ENCODE measurements at places on chromosomes 7 and 10.

GRCh38 chr10:33917069-33917780 lies 582.8 kb upstream of the NRP1 start:
- no peak for DNase-seq

GRCh38 chr10:67608001-67608400 lies 88.0 kb downstream of the CTNNA3 start:
- no peak for DNase-seq

GRCh38 chr10:111984057-111984456 lies 199.5 kb downstream of the GPAM start:
- DNase-seq, result no peak

DNA sequence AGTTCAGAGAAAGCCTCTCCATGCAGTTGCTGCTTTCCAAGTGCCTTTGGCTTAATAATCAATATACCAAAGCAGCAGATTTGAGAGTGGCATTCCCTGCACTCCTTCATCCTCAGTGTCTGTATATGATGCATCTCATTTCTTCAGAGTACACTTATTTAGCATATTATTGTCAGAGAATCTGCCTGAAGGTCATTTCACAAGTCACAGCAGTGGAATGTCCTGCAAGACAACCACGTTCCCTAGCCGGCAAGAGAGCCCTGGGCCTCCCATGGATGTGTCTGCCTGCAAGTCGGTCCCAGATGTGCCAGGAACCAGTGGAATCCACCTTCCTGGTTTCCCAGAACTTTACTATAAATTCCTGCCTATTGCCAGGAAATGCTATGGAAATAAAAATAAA lies 289.4 kb upstream of the IGFBP3 start:
- DNase-seq, result no peak

DNA sequence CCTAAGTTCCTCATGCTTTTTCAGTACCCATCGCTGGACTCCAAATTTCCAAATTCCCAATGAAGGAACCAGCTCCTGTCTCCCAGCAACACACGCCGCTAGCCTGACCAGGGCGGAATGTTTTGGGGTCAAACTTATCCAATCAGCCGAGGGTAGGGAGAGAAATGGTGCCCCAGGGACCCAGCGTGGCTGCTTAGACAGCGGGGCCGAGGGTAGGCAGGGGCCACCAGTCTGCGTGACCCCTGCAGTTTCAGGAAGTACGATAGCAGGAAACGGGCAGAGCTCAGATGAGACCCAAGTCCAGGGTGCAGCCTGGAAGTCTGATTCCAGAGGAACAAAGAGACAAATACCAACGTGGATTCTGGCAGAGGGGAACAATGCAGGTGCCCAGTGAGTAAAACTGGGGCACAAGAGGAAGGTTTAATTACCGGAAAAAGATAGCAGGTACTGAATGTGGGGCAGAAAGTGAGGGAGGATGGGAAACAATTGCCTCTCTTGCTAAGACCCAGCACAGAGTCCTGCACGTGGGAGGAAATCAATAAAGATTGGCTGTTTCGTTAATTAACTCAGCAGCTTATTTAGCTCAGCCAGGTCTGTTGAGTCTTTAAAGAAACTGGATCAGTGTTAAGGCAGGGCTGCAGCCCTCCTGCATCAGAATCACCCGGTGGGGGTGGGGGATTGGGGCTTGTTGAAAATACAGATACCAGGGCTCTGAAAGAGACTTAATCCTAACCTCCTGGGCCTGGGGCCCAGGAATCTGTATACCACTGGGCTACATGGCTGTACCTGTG lies 50.4 kb upstream of the NFE2L3 start:
- DNase-seq, result no peak

DNA sequence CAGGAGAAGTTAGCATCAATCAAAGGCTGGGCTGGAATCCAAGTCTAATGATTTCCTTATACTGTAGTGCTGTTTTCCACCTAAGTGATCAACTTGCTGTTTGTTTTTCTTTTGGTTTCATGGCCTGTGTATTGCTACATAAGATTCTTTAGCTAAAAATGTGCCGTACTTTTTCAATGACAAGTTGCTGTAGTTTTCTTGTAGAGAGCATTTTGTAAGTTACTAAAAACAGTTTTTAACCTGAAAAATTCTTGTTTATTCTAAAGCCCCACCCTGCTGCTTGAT lies 1.3 kb downstream of the HELLS start:
- DNase-seq, result no peak

DNA sequence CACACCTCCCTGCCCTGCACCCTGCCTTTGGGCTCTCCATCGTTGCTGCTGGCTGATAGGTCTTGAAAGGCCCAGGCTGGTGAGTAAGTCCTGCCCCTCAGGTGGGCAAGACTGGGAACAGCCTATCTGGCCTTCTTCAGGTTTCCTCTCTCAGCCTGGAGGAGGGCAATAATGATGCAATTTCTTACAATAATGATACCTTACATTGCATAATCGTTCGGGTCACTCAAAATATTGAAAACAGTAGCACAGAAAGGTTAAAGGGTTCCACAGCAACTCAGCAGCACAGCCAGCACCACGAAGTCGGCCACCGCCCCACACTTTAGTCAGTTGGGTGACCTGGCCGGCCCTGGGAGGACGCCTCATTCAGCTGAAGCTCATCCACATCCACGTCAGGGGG lies 16.0 kb upstream of the FAM20C start:
- no peak for DNase-seq

GRCh38 chr10:6669269-6669859 lies 89.3 kb upstream of the PRKCQ start:
- DNase-seq, result no peak

- DNase-seq, result no peak
Measured at GRCh38 chr7:71208881-71209280, 76.9 kb downstream of the GALNT17 start.

DNA sequence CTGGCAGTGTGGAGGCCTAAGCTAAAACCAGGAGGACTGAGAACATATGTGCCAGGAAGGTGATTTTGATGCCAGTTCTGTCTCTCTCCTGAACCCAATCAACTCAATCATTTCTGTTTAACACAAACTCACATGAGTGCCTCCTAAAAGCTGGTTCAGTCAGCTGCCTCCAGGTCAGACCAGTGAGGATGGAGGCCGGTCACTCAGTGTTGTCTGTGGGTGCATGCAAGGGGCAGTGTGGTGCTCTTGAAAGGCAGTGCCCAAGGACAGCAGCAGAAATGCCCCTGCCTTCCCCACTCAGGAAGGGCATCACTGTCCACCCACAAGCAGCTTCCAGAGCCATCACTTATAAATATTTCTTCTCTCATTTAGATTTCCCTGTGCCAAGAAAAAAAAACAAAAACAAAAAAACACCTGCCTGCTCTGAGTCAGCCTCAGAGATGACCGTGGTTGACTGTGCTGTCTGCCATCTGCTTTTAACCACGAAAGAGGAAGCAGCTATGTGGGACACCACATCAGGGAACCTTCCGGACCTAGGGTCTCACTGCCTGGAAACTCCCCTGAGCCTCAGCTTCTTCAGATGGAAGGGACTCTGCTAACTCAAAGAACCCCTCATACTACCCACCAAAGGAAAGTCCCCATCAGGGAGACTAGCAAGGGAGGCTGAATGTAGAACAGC lies 39.1 kb downstream of the VOPP1 start:
- DNase-seq, result peak; percentile 36
